ENCODE measurements at places on chromosomes 1 and 21. TPM values are rescaled to one million over a fixed set of nuclear protein-coding genes. Genes with fewer than 3 reads are reported as not detected.

- no peaks in the 10 kb centered on the region for H3K4me1 ChIP-seq
- H3K27ac ChIP-seq: no peak overlapping the region
- peak; percentile 30 for DNase-seq
- no peaks in the 10 kb centered on the region for H3K36me3 ChIP-seq
- no peak overlapping the region for H3K4me3 ChIP-seq
- no peaks in the 10 kb centered on the region for H3K27me3 ChIP-seq
Measured at GRCh38 chr21:29470397-29470796, 171.7 kb downstream of the BACH1 start.

SASS6 gene
- 1.5 TPM for total RNA-seq

ARHGEF10L gene
- 13.1 TPM for total RNA-seq

DNA sequence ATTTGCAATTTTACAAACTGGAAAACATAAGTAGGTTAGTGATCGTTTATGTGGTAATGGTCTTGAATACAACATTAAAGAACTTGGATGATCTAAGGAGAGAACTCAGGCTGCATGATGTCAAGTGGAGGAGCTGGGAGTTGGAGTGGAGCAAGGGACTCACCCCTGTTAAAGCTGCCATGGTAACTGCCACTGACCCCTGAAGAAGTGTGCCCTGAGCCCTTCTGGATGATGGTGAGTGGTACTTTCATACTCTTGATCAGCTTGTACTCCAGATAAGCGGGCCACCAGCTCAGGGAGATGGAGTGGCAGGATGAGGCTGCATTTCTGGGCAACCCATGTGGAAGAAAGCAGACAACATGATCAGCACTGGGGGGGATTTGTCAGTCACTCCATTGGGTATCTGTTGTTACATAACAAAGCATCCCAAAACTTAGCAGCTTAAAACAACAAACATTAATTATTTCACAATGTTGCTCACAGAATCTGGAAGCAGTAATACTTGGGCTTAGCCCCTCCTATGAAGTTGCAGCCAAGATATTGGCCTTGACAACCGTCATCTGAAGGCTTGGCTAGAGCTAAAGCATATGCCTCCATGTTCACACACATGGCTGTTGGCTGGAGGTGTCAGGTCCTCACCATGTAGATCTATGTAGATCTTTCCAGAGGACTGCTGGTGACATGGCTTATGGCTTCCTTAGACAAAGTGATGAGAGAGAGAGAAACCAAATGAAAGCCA is 213.8 kb downstream of the DUSP10 start:
- H3K27ac ChIP-seq: no peak overlapping the region
- H3K4me3 ChIP-seq: no peak overlapping the region
- no peaks in the 10 kb centered on the region for H3K27me3 ChIP-seq
- no peaks in the 10 kb centered on the region for H3K4me1 ChIP-seq
- no peak for DNase-seq
- H3K36me3 ChIP-seq: no peaks in the 10 kb centered on the region

ERRFI1 gene
- total RNA-seq: 46.2 TPM

All from fibroblast of lung (primary cell).